ENCODE measurements at places on chromosomes 1 and 21.

GRCh38 chr1:94926126-94926914 lies 590 bp downstream of the CNN3 start:
- DNase-seq = peak; percentile 37

DNA sequence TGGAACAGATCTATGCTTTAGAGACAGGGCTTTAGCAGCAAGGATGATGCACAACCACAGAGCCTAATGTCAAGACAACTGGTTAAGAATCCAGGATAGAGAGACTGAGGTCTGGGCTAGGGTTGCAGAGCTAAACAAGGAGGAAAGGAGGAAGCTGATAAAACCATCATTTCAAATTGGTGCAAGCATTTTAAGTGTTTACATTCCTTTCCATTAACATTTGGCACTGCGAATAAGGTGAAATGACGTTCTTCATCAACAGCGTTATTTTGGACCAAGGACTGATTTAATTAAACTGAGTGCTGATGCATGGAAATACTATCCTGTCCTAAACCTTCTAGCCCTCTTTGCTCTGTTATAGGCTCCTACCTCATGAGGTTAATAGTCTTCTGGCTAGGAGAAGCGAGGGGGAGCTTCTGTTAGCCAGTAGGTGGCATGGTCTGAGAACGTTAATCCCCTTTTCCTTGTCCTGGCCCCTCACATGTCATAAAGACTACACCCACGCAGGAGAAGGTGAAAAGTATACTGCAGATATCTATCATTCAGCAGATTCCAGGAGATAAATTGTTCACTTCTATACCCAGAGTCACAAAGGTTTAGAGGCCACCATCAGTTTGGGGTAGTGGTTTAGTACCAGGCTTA lies 7.6 kb upstream of the C1orf21 start:
- no peak for DNase-seq

GRCh38 chr1:61956784-61957183 lies 214.5 kb downstream of the PATJ start:
- DNase-seq = no peak

GRCh38 chr1:27607239-27607804 lies 3.4 kb upstream of the AHDC1 start:
- no peak for DNase-seq

DNA sequence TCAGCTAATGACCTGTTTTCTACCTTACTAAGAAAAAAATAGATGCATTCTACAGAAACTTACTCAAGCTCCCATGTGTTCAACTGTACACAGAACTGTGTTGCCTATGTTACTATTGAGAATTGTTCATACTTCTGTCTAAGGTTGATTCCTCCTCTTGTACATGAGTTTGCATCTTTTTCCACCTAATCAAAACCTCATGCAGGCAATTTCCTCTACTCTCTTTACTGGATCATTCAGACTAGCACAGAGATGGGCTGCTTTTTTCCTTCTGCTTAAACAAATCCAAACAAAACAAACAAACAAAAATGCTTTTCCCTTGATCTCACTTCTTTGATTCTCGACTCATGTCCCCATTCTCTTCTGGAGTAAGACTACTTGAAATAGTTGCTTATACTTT lies 58.8 kb upstream of the PTGFR start:
- DNase-seq = no peak

- DNase-seq = no peak
These were observed 192.0 kb downstream of the SDCCAG8 start for GRCh38 chr1:243447844-243448243.

DNA sequence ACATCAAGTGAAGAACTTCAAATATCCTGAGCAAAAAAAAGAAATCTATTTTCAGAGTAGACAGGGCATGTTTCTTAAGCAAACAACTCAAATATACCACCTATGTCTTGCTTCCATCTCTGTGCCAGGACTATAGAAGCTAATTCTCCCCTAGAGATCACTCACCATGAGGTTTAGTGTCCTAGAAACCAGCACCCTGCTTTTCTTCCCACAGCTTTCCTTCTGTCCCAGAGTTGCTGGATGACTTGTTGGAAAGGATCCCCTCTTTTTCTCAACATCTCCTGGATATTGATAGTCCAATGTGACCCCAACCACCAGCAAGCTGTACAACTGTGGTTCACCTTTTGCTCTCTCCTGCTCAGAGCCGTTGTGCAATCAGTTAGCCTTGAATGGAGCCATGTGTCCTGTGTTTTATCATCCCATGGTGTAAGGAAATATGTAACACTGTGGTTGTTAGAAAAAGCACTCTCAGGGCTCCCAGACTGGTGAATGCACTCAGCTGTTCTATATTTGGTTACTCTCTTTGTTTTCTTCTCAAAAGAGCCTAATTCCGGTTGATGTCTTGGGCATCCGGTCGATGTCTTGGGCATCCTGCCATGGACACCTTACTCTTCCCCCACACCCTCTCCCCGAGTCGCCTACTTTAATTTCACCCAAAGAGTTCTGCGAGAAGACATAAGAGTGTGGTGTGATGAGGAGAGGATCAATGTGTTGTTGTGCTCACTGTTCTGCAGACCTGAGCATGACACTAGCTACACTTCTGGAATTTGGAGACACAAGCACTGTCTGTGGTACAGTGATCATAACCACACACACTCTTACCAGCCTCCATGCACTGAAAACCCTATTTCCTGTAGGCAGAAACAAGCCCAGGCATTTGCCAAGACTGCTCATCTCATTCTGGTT lies 1.7 kb downstream of the TNFSF4 start:
- DNase-seq = no peak

DNA sequence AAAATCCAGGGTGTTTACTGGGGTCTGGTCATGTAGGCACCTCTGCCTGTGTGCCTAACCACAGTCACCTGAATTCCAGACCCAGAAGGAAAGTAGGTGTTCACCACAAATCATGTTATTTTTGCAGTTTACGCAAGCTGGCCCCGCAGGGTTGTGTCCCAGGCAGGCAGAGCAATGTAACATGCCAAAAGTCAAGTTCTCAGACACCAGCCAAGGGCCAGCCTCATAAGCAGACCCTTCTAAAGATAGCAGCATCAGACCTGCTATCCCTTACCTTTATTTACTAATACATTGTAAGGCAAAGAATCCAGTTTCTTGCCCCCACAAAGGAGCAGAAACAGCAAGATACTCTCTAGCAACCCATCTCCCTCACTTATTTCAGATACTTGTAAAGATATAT lies 83.0 kb downstream of the GPR161 start:
- DNase-seq = no peak

DNA sequence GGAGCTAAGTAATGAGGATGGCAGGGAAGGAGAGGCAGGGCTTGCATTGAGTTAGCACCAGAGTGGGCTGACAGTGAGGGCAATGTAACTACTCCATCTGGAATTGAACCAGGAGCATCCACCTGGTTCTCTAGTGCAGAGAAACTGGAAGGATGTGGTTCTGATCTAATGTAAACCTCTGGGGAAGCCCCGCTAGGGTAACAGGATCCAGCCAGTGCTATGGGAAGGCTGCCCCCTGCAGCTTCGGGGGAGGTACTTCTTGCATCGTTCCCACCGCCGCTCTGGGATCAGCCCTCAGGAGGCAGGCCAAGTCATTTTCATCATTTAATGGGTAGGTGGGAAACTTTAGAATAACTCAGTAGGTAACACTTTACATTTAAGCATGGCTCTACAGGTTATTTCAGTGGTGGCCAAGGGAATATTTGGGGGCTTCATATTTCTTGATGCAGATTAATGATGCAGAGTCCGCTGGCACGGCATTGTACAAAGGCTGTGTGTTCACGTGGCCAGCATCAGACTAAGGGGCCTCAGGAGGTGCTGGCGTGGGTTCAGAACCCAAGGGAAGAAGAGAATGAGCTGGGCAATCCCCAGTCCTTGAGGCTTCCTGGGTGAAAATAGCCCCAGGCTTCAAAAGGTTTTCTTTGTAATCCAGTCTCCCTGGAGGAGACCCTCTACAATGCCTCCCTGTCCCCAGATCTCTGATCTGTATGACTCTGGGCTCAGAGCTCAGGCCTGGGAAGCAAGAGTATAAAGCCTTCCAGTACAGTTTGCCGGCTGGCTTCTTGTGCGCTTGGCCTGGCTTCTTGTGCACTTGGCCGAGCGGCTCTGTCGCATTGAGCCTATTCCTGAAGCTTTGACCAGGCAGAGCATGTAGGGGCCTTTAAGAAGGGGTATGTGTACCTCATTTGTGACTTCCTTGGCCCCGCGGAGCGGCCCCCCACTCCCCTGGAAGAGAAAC lies 26.4 kb upstream of the KAZN start:
- no peak for DNase-seq

DNA sequence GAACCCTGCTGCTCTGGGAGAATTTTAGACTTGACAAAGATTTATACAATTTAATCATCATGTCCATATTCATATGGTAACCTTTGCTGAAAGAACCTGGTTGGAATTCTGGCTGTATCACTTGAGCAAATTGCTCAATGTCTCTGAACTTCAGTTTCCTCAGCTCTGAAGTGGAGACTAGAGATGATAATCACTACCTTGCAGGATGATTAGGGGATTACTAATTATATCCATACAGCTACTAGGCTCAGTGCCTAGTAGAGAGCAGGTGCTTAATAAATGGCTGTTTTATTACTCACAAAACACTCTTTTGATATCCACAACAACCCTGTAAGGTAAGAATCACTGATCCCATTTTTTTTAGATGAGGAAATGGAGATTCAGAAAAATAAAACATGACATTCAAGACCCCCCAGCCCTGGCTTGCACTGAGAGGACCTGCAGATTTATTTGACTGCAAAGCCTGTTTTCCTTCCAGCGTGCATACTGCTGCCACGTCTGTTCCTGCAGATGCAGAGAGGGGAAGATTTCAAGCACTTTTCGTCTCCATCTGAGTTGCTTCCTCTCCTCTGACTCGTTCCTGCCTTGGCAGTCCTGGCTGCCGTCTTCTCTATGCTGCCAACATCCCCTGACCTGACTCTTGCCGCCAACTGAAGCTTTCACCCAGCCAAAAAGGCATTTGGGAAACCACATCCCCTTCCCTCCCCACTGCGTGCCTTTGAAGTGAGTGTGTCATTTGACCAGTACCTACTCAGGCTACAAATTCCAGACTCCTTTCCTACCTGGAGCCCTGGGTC lies 203.0 kb downstream of the PLPP3 start:
- DNase-seq = peak; percentile 65

GRCh38 chr1:192476802-192477298 lies 98.7 kb upstream of the RGS1 start:
- peak; percentile 2 for DNase-seq

DNA sequence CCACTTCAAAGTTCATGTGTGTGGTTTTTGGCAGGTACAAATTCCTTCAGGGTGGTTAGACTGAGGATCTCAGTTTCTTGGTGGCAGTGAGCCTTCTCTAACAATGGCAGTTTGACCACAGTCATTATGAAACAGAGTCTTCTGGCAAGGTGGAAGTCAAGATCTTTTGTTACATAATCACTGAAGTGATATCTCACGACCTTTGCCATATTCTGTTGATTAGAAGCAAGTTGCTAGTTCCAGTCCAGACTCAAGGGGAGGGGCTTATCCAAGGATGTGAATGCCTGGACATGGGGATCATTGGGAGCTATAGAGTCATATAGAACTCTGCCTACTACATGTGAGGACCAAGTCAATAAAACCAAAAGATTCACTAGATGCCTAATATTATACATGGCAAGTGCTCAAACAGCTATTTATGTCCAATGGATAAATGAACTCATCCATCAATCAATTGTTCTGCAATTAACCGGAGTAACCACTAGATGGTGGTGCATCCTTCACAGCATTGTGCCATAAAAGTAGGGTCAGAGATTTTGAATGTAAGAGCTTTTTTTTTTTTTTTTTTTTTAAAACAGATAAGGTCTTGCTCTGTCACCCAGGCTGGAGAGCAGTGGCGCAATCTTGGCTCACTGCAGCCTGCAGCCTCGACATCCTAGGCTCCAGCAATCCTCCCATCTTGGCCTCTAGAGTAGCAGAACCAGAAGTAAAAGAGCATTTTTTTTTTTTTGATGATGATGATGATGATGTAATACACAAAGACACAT lies 131.9 kb downstream of the CRB1 start:
- DNase-seq = no peak

DNA sequence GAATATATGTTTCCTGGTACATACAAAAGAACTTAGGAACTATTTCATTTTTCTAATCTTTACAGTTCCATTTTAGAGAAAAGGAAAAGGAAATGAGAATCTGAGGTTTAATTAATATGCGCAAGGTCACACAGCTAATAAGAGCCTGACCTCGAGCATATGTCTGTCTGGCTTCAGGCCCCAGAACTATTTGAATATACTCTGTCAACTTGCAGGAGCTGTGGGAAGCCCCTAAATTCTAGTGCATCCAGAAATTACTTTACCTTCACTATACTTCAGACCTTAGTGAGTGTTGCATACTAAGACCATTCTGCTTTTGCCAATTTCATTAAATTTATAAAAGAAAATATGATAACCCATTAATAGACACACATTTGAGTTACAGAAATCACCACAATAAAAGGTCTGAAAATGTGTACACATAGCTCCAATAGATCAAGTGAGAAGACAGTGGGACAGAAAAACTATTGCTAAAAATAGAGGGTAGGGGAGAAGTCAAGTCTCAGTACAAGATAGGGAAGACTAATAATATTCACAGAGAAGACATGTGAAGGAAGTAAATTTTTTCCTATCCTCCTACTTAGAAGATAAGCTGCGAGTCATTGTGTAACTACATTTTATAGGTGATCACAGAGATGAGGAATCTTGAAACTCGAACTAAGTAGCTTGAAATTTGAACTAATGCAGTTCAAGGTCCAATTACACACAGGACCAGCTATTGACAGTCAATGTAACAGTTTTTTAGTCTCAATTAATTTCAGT lies 3.8 kb downstream of the RGS13 start:
- no peak for DNase-seq

DNA sequence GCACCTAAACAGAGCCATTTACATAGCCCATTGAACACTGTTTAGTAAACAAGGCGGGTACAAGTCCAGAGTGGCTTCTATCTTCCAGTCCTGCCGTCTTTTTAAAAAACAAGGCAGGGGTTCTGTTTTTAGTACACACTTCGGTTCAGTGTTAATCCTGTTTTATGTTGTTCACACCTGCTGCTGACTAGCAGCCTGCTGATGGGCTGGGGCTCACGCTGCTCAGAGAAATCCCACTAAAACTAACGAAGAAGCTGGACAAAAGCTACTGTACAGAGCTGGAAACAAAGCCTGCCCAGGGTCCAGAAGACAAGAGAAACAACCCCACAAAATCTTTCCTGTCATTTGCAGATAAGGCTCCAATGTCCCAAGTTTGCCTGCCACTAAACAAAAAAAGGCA lies 13.2 kb downstream of the ESRRG start:
- no peak for DNase-seq

GRCh38 chr1:180544050-180544449 lies 14.7 kb upstream of the OVAAL start:
- DNase-seq = no peak

DNA sequence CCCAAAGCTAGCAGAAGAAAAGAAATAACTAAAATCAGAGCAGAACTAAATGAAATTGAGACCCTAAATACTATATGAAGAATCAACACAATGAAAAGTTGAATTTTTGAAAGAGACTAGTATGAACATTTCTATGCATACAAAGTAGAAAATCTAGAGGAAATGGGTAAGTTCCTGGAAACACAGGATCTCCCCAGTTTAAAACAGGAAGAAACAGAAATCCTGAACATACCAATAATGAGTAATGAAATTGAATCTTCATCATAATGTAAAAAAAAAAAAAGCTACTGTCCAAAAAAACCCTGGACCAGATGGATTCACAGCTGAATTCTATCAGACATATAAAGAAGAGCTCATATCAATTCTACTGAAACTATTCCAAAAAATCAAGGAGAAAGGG lies 233.5 kb downstream of the PLPP3 start:
- no peak for DNase-seq

- no peak for DNase-seq
These were observed 55.5 kb downstream of the HMCN1 start for GRCh38 chr1:185789501-185790193.

GRCh38 chr1:14460173-14460572 lies 138.3 kb upstream of the KAZN start:
- DNase-seq = no peak
